Thyroid gland (tissue), 4 donors: ENCODE measurements at places on chromosomes 3 and 15. TPM values are rescaled to one million over a fixed set of nuclear protein-coding genes. Genes with fewer than 3 reads are reported as not detected.
A peak's percentile ranks its signal among the peaks of the same experiment; 100 is the strongest.

GRCh38 chr3:141427764-141428163, 59.1 kb upstream of the RASA2 start:
- no peaks in the 10 kb centered on the region for H3K36me3 ChIP-seq
- H3K4me3 ChIP-seq: no peak overlapping the region
- H3K27ac ChIP-seq: peak overlapping the region; percentile 93
- H3K27me3 ChIP-seq: no peaks in the 10 kb centered on the region
- H3K4me1 ChIP-seq: peaks cover 41% of the 10 kb centered on the region
- peak; percentile 25 for DNase-seq

The RARRES1 gene
- 4.8 TPM for total RNA-seq

DNA sequence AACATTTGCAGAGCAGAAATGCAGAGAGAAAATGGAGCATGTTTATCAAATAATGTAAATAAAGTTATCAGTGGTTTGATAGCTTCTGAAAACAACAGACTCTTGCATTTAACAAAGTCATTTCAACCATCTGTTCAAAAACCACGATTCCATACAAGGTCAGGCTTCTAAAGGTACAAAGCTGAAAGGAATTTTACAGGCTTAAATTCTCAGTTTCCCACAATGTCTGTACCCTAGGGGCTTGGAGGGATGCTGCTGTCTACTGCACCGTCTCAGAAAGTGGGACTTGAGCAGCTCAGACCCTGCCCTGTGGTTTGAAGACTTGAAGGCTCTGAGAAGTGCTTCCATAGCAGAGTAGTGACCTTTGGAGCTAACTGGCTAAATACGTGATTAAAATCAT, 30.4 kb upstream of the TM4SF1 start:
- no peaks in the 10 kb centered on the region for H3K36me3 ChIP-seq
- DNase-seq: no peak
- no peaks in the 10 kb centered on the region for H3K4me1 ChIP-seq
- no peak overlapping the region for H3K4me3 ChIP-seq
- H3K27ac ChIP-seq: no peak overlapping the region
- no peaks in the 10 kb centered on the region for H3K27me3 ChIP-seq

DNA sequence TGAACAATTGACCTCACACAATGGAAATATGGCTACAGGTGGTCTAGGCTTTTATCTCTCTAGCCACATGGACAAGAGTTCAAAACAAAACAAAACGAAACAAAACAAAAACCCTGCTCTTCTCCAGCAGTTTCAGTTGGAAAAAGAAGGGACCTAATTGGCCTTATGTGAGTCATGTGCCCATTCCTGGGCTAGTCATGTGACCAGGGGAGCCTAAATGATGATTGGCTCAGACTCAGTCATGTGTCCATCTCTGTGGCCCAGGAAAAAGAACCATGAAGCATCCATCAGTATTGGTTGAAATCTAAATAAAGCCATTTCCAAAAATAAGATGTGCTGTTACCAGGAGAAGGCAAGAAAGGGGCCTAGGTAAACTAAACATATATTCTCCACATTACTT, 96.8 kb downstream of the ANXA2 start:
- H3K4me3 ChIP-seq: no peak overlapping the region
- H3K27me3 ChIP-seq: no peaks in the 10 kb centered on the region
- H3K36me3 ChIP-seq: no peaks in the 10 kb centered on the region
- no peaks in the 10 kb centered on the region for H3K4me1 ChIP-seq
- no peak overlapping the region for H3K27ac ChIP-seq

The TAGLN3 gene
- total RNA-seq: 2.6 TPM

The C15orf39 gene
- 16.7 TPM for total RNA-seq

DNA sequence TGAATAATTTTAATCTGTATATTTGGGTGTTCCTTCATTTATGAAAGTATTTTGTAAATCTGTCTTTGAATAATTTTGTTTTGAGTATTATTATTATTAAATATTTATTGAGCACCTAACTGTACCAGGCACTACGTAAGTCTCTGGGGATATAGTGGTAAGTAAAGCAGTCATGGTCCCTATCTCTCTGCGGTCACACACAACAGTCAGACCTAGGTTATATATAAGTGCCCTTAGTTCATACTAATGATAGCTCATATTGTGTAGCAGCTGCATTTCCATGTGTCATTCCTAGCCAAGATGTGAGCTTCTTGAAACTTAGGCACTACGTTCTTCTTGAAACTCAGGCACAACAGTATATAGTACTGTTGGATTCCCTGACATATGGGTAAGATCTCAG, 12.4 kb downstream of the NKTR start:
- no peak overlapping the region for H3K27ac ChIP-seq
- no peaks in the 10 kb centered on the region for H3K27me3 ChIP-seq
- no peak for DNase-seq
- H3K4me3 ChIP-seq: no peak overlapping the region

The FETUB gene
- not detected for total RNA-seq

DNA sequence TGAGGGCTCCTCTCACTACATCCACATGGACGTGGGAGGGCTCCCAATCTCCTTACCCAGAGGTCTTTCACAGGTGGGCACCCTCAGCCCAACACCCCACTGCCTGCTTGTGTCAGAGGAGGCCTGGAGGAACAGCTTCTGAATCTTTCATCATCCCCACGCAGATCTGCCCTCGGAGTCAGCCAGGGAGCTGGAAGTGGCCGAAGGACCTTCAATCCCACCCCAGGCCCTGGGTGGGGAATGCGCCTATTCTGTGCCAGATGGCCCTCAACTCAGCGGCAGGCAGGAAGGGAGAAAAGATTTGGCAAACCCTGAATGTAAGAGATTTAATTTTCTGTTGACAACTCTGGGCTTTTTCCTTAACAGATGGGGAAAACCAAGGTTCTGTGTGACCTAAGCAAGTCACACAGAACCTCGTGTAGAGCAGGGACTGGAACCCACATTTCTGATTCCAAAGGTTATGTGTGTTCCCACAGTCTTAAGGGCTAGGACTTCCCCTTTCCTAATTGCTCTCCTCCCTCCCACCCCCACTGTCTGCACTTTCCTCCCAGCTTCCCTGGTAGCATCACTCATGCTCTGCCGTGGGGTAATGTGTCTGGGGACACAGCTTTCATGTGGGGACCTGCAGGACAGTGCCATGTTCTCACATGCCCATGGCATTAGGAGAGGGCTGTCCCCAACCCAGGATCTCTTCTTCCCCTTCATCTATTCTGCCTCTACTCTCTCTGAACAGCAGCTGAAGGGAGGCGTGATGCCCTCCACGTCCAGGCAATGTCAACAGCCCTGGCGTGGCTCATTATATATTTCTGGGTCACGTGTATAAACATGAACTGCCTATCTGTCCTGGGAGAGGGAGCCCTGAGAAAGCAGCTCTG, 98.1 kb downstream of the SEMA5B start:
- no peak overlapping the region for H3K4me3 ChIP-seq
- H3K27ac ChIP-seq: no peak overlapping the region
- no peaks in the 10 kb centered on the region for H3K4me1 ChIP-seq

GRCh38 chr3:187208159-187208558, 10.9 kb downstream of the RTP1 start:
- H3K36me3 ChIP-seq: no peaks in the 10 kb centered on the region
- no peaks in the 10 kb centered on the region for H3K27me3 ChIP-seq
- peaks cover 21% of the 10 kb centered on the region for H3K4me1 ChIP-seq
- peak overlapping the region; percentile 55 for H3K27ac ChIP-seq
- H3K4me3 ChIP-seq: no peak overlapping the region

GRCh38 chr3:157282261-157283191, 122.6 kb upstream of the CCNL1 start:
- DNase-seq: peak; percentile 5
- no peaks in the 10 kb centered on the region for H3K4me1 ChIP-seq
- no peak overlapping the region for H3K27ac ChIP-seq
- no peaks in the 10 kb centered on the region for H3K27me3 ChIP-seq
- H3K4me3 ChIP-seq: no peak overlapping the region

- H3K4me3 ChIP-seq: no peak overlapping the region
- no peaks in the 10 kb centered on the region for H3K27me3 ChIP-seq
- no peaks in the 10 kb centered on the region for H3K36me3 ChIP-seq
- no peaks in the 10 kb centered on the region for H3K4me1 ChIP-seq
- H3K27ac ChIP-seq: no peak overlapping the region
- DNase-seq: no peak
Observed at GRCh38 chr3:185402561-185402960, 39.6 kb downstream of the MAP3K13 start.

- DNase-seq: no peak
- no peaks in the 10 kb centered on the region for H3K36me3 ChIP-seq
- no peak overlapping the region for H3K27ac ChIP-seq
- H3K4me3 ChIP-seq: no peak overlapping the region
- no peaks in the 10 kb centered on the region for H3K27me3 ChIP-seq
- peaks cover 8% of the 10 kb centered on the region for H3K4me1 ChIP-seq
Observed at GRCh38 chr3:35929158-35929557, 289.8 kb downstream of the ARPP21 start.

DNA sequence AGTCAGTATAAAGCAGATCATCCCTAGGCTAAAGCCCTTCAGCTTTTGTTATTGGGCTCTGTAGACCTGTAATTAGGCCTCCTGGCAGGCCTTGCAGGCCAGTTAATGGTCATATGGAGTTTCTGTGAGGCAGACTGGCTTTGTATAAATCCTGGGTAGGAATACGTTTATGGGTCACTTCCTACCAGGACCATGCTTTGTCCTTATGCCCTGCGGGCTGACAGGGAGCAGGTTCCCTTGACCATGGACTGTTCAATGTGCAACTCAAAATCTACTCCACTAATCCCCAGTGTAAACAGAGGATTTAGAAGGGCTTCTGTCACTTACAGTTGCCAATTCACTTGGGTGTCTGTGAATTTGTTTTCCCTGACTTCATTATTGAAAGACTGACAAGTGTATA, 202.7 kb upstream of the MLF1 start:
- no peaks in the 10 kb centered on the region for H3K4me1 ChIP-seq
- no peak overlapping the region for H3K4me3 ChIP-seq
- H3K27ac ChIP-seq: no peak overlapping the region
- H3K36me3 ChIP-seq: no peaks in the 10 kb centered on the region
- no peaks in the 10 kb centered on the region for H3K27me3 ChIP-seq

DNA sequence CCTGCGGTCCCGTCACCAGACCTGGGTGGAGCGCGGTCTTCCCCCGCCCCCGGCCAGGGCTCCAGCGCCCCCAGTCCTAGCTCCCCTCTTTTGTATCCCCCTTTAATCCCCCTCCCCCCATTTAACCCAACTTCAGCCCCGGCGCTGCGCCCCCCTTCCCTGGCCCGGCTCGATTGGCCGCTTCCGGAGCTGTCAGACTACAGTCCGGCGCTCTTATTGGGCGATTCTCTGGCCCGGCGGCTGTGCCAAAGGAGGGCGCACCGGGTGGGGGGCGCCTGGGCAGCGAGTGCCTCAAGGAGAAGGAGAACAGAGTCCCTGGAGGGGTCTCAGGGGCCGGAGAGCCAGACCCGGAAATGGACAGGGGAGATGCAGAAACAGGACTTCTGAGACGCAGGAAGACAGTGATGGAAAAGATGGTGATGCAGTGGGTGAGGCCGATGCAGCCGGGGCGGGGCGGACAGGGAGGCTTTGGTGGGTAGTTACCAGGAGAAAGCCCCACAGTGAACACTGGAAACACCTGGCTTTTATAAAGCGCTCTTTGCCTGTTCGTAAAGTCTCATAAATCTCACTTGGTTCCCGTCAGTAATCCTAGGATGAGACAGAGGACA, 1.2 kb upstream of the ADCY5 start:
- no peak overlapping the region for H3K4me3 ChIP-seq
- H3K27me3 ChIP-seq: peaks cover 19% of the 10 kb centered on the region
- H3K4me1 ChIP-seq: peaks cover 18% of the 10 kb centered on the region
- no peak overlapping the region for H3K27ac ChIP-seq
- no peaks in the 10 kb centered on the region for H3K36me3 ChIP-seq

The SUCNR1 gene
- 12.4 TPM for total RNA-seq

GRCh38 chr3:184441202-184441900, 61.5 kb downstream of the CHRD start:
- no peak for DNase-seq
- no peak overlapping the region for H3K27ac ChIP-seq
- no peaks in the 10 kb centered on the region for H3K36me3 ChIP-seq
- no peak overlapping the region for H3K4me3 ChIP-seq

The ZNF80 gene
- not detected for total RNA-seq

GRCh38 chr3:60188803-60189202, 1062.4 kb downstream of the FHIT start:
- H3K4me1 ChIP-seq: no peaks in the 10 kb centered on the region
- DNase-seq: no peak
- H3K27ac ChIP-seq: no peak overlapping the region
- H3K36me3 ChIP-seq: no peaks in the 10 kb centered on the region
- no peak overlapping the region for H3K4me3 ChIP-seq

DNA sequence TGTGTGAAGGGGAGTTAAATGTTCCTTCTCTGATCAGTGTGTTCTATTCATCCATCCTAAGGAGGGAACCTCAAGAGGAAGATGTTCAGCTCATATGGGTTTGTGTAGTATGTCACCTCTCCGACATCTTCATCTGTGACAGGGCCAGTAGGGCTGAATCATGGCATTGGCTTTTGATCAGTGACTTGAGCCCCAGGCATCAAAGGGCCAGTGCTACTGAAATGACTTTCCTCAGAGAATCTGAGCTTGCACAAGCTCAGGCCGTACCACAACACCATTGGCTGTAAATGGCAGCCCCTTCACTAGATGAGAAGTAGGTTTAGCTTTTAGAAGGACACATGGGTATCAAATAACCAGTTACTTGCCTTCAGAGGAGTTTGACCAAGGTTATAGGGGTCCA, 183.2 kb upstream of the NR2E3 start:
- no peaks in the 10 kb centered on the region for H3K36me3 ChIP-seq
- no peak for DNase-seq
- peaks cover 8% of the 10 kb centered on the region for H3K4me1 ChIP-seq
- H3K4me3 ChIP-seq: no peak overlapping the region
